ENCODE measurements at places on chromosomes 4 and X. TPM values are rescaled to one million over a fixed set of nuclear protein-coding genes. Genes with fewer than 3 reads are reported as not detected.

CT45A10 gene
- not detected for total RNA-seq

DNA sequence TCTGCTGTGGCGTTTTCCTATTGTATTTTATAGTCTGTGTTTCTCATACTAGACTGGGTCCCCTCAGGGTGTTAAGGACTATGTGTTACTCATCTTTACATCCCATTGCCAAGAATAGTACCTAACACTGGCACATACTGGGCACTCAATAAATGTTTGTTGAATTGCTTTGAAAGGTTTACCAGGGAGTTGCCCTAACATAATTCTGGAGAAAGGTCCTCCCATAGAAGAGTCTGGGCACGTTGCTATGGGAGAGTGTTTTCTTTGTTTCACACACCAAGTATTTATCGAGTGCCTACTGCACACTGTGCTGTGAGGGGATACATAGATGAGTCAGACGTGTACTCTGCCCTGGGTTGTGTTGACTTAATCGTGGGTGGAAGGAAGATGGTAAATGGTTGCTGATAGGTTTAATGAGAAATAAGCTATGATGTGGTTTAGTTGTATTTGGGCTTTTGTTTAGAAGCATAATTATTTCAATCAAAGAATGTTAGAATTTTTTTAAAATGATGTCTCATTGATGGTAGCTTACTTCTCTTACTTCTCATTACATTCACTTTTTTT is 42.9 kb downstream of the AFF1 start:
- H3K4me1 ChIP-seq = peaks cover 23% of the 10 kb centered on the region
- peaks cover 8% of the 10 kb centered on the region for H3K36me3 ChIP-seq
- DNase-seq = no peak

HSFX3 gene
- total RNA-seq = 0.25 TPM

- H3K4me1 ChIP-seq = no peaks in the 10 kb centered on the region
- no peaks in the 10 kb centered on the region for H3K27me3 ChIP-seq
- H3K36me3 ChIP-seq = no peaks in the 10 kb centered on the region
- no peak overlapping the region for H3K27ac ChIP-seq
Observed at GRCh38 chr4:172845281-172845680, 323.3 kb upstream of the GALNT7 start.

DNA sequence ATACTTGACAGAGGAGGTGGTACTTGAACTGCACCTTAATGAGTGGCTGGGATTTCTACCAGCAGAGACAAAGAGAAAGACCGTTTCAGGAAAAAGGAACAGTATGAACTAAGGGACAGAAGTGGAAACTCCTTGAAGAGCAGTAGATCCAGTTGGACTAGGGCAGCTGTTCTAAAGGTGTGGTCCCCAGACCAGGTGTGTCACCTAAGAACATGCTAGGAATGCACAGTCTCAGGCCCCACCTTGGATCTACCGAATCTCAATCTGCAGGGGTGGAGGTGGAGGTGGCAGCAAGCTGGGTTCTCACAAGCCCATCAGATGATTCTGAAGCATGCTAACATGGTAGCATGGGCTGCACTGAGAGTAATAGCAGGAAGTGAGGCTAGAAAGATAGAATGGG is 22.3 kb downstream of the DAPP1 start:
- H3K27ac ChIP-seq = no peak overlapping the region
- no peaks in the 10 kb centered on the region for H3K4me1 ChIP-seq
- H3K4me3 ChIP-seq = no peak overlapping the region
- DNase-seq = no peak
- no peaks in the 10 kb centered on the region for H3K27me3 ChIP-seq
- H3K36me3 ChIP-seq = no peaks in the 10 kb centered on the region

DNA sequence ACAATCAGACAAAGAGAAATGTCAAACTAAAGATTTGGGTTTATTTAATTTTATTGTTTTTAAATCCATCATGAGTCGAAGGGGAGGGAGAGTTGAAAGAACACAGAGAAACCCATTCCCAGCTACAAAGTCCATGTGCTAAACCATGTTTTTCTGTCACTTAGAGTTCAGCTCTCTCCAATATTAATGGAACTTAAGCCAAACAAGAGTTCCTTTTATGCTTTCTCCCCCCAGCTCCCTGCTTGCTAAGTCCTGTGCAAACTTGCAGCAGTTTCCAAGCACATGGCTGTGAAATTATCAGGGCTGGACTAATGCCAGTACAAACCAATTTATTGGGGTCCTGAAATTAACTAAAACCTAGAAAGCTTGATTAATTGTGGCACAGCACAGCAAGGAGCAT is 9.7 kb upstream of the CHRDL1 start:
- no peaks in the 10 kb centered on the region for H3K27me3 ChIP-seq
- H3K4me1 ChIP-seq = no peaks in the 10 kb centered on the region
- H3K36me3 ChIP-seq = no peaks in the 10 kb centered on the region
- H3K4me3 ChIP-seq = no peak overlapping the region

DNA sequence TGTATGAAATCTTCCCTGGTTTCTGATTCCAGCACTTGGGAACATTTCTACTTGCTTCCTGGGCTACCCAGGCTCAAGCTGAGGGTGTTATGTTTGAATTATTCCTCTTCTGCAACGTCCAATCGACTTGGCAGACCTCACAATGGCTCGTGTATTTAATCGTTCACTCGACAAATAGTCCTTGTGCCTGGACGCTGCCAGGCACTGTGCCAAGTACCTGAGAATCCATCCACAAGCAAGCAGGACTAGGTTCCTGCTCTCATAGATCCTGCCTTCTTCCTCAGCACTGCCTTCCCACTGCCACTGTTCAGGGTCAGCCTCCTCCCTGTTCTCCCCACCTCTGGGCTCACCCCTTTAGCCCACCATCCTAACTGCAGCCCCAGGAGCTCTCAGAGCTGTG is 113.3 kb downstream of the EFNB1 start:
- H3K4me1 ChIP-seq = peaks cover 16% of the 10 kb centered on the region
- H3K27ac ChIP-seq = peak overlapping the region; percentile 56
- H3K27me3 ChIP-seq = no peaks in the 10 kb centered on the region
- DNase-seq = no peak
- no peak overlapping the region for H3K4me3 ChIP-seq
- no peaks in the 10 kb centered on the region for H3K36me3 ChIP-seq

NLGN4X gene
- total RNA-seq = 4.5 TPM

SETD7 gene
- 50.7 TPM for total RNA-seq

GRCh38 chrX:47649271-47649670 is 1.1 kb downstream of the ELK1 start:
- no peak overlapping the region for H3K27ac ChIP-seq
- H3K36me3 ChIP-seq = no peaks in the 10 kb centered on the region
- no peaks in the 10 kb centered on the region for H3K27me3 ChIP-seq
- DNase-seq = no peak

GRCh38 chrX:105820247-105820646 is 2.1 kb upstream of the NRK start:
- H3K27me3 ChIP-seq = peaks cover 45% of the 10 kb centered on the region
- H3K36me3 ChIP-seq = no peaks in the 10 kb centered on the region
- H3K27ac ChIP-seq = no peak overlapping the region

IL15 gene
- total RNA-seq = 2.2 TPM

NHSL2 gene
- 3.8 TPM for total RNA-seq

SPACA5 gene
- total RNA-seq = not detected

PNMA6F gene
- total RNA-seq = not detected

C1GALT1C1 gene
- 19.7 TPM for total RNA-seq

- H3K27me3 ChIP-seq = peaks cover 78% of the 10 kb centered on the region
- no peak overlapping the region for H3K4me3 ChIP-seq
- H3K27ac ChIP-seq = no peak overlapping the region
- H3K36me3 ChIP-seq = no peaks in the 10 kb centered on the region
- no peak for DNase-seq
Observed at GRCh38 chr4:1056671-1057402, 45.4 kb downstream of the FGFRL1 start.

- no peak for DNase-seq
- H3K4me1 ChIP-seq = no peaks in the 10 kb centered on the region
- no peaks in the 10 kb centered on the region for H3K27me3 ChIP-seq
Observed at GRCh38 chr4:153741541-153741940, 18.3 kb downstream of the RNF175 start.

DNA sequence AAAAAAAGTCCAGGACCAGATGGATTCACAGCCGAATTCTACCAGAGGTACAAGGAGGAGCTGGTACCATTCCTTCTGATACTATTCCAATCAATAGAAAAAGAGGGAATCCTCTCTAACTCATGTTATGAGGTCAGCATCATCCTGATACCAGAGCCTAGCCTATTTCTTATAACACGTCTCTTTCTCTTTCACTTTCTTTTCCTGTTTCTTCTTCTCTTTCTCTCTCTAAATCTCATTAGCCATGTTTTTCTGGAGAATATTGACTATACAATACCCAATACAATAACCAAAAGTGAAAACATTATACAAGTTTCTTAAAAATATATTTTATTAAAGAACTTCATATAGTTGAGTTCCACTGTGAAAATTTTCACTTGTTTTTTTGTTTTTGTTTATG is 1154.9 kb upstream of the PCDH7 start:
- H3K27ac ChIP-seq = no peak overlapping the region
- no peaks in the 10 kb centered on the region for H3K36me3 ChIP-seq
- DNase-seq = no peak
- no peaks in the 10 kb centered on the region for H3K27me3 ChIP-seq

ARX gene
- total RNA-seq = not detected

Measured in left ventricle myocardium inferior (tissue), 1 donor.